Frontal cortex (tissue), 4 donors: ENCODE measurements at places on chromosomes 1 and 21. TPM values are rescaled to one million over a fixed set of nuclear protein-coding genes. Genes with fewer than 3 reads are reported as not detected.

ATP1A4 gene
- not detected for total RNA-seq

SMCP gene
- total RNA-seq: not detected

LAMC2 gene
- total RNA-seq: 2.0 TPM

CNKSR1 gene
- total RNA-seq: 3.3 TPM

BRINP3 gene
- 51.8 TPM for total RNA-seq

LCK gene
- total RNA-seq: not detected

DNAJC28 gene
- 6.5 TPM for total RNA-seq

LAMB3 gene
- 0.82 TPM for total RNA-seq

LDLRAD2 gene
- total RNA-seq: not detected

ARHGEF10L gene
- 25.7 TPM for total RNA-seq

AADACL3 gene
- not detected for total RNA-seq

PIK3C2B gene
- total RNA-seq: 24.5 TPM

VANGL2 gene
- 11.0 TPM for total RNA-seq

SLAMF9 gene
- not detected for total RNA-seq

TFAP2E gene
- total RNA-seq: under 0.01 TPM

CA14 gene
- total RNA-seq: 0.41 TPM

CLCA1 gene
- total RNA-seq: not detected

KRTAP22-1 gene
- not detected for total RNA-seq

OR2L2 gene
- total RNA-seq: 0.41 TPM

RAP1GAP gene
- 18.8 TPM for total RNA-seq

SPAG17 gene
- 1.2 TPM for total RNA-seq

ZNF648 gene
- total RNA-seq: under 0.01 TPM

IQCC gene
- total RNA-seq: 3.3 TPM

ERMAP gene
- 3.3 TPM for total RNA-seq

TNN gene
- total RNA-seq: 0.82 TPM

LCE1A gene
- not detected for total RNA-seq

LDLRAP1 gene
- 1.6 TPM for total RNA-seq

FCER1G gene
- total RNA-seq: 2.0 TPM

LRRC42 gene
- total RNA-seq: 21.2 TPM

HDAC1 gene
- 19.6 TPM for total RNA-seq

EFNA4 gene
- total RNA-seq: 0.82 TPM

PBX1 gene
- 197 TPM for total RNA-seq

OR14K1 gene
- total RNA-seq: not detected

FCRL2 gene
- total RNA-seq: not detected

MAPKAPK2 gene
- total RNA-seq: 7.3 TPM

SLC16A4 gene
- total RNA-seq: 4.1 TPM

SRGAP2C gene
- 51.0 TPM for total RNA-seq

CD244 gene
- total RNA-seq: not detected

KRTAP10-8 gene
- total RNA-seq: not detected

KAZN gene
- total RNA-seq: 17.1 TPM

IL12RB2 gene
- total RNA-seq: 7.3 TPM

WDR3 gene
- 22.4 TPM for total RNA-seq

TLCD4 gene
- total RNA-seq: 15.9 TPM

CRNN gene
- total RNA-seq: not detected

TAS1R1 gene
- not detected for total RNA-seq

FAM151A gene
- not detected for total RNA-seq

SPRR1B gene
- not detected for total RNA-seq

MAD2L2 gene
- total RNA-seq: 54.2 TPM

HEYL gene
- total RNA-seq: 0.41 TPM

DMRTA2 gene
- total RNA-seq: 1.2 TPM

IGSF9 gene
- 5.3 TPM for total RNA-seq

FAM78B gene
- 4.1 TPM for total RNA-seq

IL20 gene
- not detected for total RNA-seq

ARHGAP30 gene
- 0.82 TPM for total RNA-seq

LINGO4 gene
- total RNA-seq: not detected

ID3 gene
- total RNA-seq: 22.4 TPM

NEK2 gene
- 2.9 TPM for total RNA-seq
